H9 (cell line): ENCODE measurements at places on chromosomes 5 and 9.

- H3K4me1 ChIP-seq = no peaks in the 10 kb centered on the region
- peaks cover 72% of the 10 kb centered on the region for H3K36me3 ChIP-seq
- H3K27ac ChIP-seq = no peak overlapping the region
- H3K4me3 ChIP-seq = no peak overlapping the region
- H3K27me3 ChIP-seq = no peaks in the 10 kb centered on the region
These were observed 16.9 kb downstream of the PANK3 start for GRCh38 chr5:168562279-168562678.

DNA sequence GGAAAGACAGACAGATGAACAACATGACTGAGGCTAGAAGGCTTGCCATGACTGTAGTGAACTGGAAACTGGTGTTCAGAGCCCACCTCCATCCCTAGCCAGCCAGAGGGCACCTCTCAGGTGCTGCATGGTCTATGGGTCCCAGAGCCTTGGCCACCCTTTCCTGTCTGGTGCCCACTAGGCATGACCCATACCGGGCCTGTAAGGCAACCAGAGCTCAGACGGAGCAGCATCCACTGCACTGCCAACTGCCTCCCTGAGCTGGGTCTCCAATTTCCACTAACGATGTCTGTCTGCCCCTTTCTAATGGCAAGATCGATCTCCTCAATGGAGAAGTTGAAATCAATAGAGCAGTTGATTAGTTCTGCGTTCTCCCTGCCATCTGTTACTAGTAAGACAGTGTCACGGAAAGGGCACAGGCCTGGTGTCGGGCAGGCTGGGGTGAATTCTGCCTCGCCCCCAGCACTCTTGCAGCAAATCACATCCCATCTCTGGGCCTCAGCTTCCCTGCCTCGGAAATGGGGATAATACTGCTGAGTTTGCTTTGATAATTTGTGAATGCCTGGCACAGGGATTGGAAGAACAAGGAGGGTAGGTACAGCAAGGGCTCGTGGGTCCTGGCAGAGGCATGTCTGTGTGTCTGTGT is 172.3 kb upstream of the MVB12B start:
- H3K4me1 ChIP-seq = peaks cover 2% of the 10 kb centered on the region; the same call in 1 of the 2 replicates
- no peaks in the 10 kb centered on the region for H3K27me3 ChIP-seq
- no peak for DNase-seq
- H3K4me3 ChIP-seq = no peak overlapping the region

DNA sequence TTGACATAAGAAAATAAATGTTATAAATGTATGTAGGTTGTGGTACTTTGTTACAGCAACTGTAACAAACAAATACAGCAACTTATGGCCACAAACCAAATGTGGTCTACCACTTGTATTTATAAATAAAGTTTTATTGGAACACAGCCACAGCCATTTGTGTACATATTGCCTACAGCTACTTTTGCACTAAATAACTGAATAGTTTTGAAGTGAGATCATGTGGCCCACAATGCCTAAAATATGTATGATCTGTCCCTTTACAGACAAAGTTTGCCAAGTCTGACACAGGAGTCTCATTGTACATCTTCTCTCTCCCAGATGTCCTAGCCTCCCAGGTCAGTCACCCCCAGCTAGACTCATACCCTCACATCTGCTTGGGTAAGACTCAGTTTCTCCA is 283.6 kb upstream of the PRDM9 start:
- no peak for DNase-seq
- no peaks in the 10 kb centered on the region; the same call in 1 of the 3 replicates for H3K36me3 ChIP-seq
- H3K4me3 ChIP-seq = no peak overlapping the region
- H3K27me3 ChIP-seq = no peaks in the 10 kb centered on the region

DNA sequence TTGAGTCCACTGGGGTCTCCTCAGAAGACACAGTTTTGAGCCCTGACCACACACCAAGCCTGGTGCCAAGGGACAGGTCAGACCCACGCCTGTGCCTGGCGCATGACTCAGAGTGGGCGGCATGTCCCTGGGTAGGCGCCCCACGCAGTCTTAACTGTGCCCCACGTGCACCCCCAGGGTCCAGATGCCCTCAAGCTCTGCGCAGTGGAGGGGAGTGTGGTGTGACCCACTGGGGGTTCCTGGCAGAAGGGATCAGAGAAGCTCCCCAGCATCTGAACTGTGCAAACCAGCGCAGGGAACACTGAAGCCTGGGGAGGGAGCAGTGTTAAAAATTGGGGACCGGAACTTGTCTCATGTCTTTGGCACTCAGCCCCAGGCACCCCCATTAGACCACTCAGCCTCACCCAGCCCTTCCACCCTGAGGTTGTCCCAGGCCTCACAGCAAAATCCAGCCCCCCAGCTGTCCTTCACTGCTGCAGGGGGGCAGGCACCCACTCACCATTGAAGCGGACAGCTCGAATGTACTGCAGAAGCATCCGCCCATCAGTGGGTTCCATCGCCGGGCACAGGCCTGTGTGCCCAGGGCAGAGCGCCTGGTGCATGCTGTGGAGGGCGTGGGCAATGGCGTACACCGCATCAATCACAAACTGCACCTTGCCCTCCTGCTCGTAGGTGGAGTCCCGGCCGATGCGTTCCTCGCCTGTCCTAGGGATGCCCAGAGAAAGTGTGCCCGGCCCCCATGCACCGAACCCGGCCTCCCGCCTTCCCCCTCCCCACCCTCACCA is 6.5 kb downstream of the GRM6 start:
- H3K27me3 ChIP-seq = peaks cover 7% of the 10 kb centered on the region; the same call in 1 of the 2 replicates
- no peaks in the 10 kb centered on the region for H3K4me1 ChIP-seq
- no peak overlapping the region for H3K27ac ChIP-seq
- no peak overlapping the region for H3K4me3 ChIP-seq

DNA sequence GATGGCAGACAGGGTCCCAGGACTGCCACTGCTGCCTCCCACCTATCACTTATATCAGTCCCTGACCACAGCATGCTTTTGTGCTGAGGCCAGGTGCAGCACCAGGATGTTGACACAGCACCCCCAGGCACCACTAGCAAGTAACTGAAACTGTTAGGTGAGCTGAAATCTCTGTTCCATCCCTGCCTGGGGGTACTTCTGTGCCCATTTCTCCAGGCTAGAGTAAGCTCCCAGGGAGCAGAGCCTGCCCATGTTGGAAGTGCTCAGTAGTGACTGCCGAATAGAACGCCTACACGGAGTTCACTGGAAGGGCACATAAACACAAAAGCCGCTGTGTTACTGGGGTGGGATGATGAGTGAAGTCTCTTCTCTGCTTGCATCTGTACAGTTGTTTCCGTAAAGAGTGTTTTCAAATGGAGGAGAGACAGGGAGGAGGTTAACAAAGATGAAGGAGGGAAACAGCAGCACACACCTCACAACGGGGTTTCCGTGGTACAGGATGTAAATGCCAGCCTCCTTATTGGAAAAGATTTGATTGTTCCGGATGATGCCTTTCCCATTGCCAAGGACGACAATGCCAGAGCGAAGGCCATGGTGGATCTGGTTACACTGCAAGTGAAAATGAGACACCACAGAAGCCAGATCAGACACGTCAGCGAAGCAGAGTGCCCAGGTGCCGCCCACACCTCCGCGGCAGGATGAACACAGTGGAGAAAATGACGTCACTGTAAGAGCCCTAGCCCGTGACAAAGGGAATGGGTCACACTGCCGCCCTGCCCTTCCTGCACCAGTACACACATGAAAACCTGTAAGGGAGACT is 43.1 kb downstream of the POLR1E start:
- H3K4me1 ChIP-seq = no peaks in the 10 kb centered on the region
- DNase-seq = no peak
- H3K36me3 ChIP-seq = peaks cover 42% of the 10 kb centered on the region
- H3K27me3 ChIP-seq = no peaks in the 10 kb centered on the region
- H3K27ac ChIP-seq = no peak overlapping the region
